ENCODE measurements at places on chromosomes 4 and X. TPM values are rescaled to one million over a fixed set of nuclear protein-coding genes. Genes with fewer than 3 reads are reported as not detected.

HHIP gene
- 1.2 TPM for polyA plus RNA-seq

MAGEE1 gene
- polyA plus RNA-seq: 0.95 TPM

NOX1 gene
- not detected for polyA plus RNA-seq

SPIN2A gene
- 0.10 TPM for polyA plus RNA-seq

FAM149A gene
- polyA plus RNA-seq: 0.44 TPM

PABPC4L gene
- polyA plus RNA-seq: 0.03 TPM

CT45A3 gene
- not detected for polyA plus RNA-seq

CEP44 gene
- 3.5 TPM for polyA plus RNA-seq
